Upper lobe of left lung (tissue), 6 donors: ENCODE measurements at places on chromosomes 11 and 22. TPM values are rescaled to one million over a fixed set of nuclear protein-coding genes. Genes with fewer than 3 reads are reported as not detected.

- DNase-seq = no peak
These were observed 65.1 kb downstream of the CLMP start for GRCh38 chr11:123129920-123130319.

DNA sequence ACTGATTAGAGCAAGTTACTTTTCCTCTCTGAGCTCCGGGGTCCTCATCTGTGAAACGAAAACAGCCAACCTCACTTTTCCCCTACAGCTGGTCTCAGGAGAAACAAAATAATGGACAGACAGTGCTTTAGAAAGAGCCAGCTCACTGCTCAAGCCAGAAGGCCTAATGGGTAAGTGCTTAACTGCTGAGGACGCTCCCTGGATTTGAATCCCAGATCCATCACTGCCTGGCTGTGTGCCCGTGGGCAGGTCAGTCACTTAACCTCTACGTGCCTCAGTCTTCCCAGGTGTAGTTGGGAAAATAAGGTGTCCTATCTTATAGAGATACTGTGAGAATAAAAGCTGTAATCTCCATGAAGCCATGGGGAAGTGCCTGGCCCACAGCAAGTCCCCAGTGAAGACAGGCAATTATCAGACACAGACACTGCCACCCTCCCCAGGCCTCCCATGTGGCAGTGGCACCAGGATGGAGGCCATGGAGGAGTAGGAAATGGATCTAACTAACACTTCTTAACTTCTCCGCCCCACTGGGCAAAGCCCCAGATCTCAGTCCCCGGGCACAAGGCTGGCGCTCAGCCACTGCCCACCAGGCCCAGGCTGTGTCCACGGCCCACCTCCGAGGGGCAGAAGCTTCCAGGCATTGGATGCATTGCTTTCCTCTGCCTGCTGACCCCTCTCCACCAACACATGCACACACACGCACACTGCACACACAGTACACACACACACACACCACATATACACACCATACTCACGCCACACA is 9.2 kb downstream of the TP53I11 start:
- DNase-seq = no peak

- no peak for DNase-seq
These were observed 218.6 kb downstream of the FAT3 start for GRCh38 chr11:92443199-92443598.

GRCh38 chr22:20088263-20088648 is 8.2 kb downstream of the DGCR8 start:
- no peak for DNase-seq

DNA sequence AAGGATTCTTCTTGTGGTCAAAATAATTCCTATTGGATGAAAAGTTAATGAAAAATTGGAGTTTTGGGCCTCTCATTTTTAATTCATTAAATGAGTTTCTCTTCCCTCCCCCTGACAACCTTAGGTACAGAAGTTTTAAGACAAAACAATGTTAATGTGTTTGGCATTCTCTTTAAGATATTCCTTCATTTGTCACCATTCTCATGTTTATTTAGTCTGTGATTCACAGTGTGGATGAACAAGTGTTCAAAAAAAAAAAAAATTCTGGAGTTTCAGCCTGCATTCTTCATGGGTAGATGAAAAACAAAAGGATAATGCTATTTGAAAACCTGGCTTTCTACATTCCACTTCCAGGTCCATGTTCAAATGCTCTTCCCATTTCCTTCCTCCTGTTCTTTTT is 172.6 kb upstream of the LUZP2 start:
- DNase-seq = no peak

- DNase-seq = no peak
These were observed 58.2 kb downstream of the OR10A6 start for GRCh38 chr11:7872890-7873289.

The C11orf86 gene
- total RNA-seq = not detected

The WBP2NL gene
- total RNA-seq = 3.1 TPM

The CRYBB3 gene
- not detected for total RNA-seq

The OR52I1 gene
- total RNA-seq = not detected
